ENCODE measurements at places on chromosomes 4 and X.

- no peak for DNase-seq
Measured at GRCh38 chr4:157423526-157424020, 203.0 kb downstream of the GRIA2 start.

DNA sequence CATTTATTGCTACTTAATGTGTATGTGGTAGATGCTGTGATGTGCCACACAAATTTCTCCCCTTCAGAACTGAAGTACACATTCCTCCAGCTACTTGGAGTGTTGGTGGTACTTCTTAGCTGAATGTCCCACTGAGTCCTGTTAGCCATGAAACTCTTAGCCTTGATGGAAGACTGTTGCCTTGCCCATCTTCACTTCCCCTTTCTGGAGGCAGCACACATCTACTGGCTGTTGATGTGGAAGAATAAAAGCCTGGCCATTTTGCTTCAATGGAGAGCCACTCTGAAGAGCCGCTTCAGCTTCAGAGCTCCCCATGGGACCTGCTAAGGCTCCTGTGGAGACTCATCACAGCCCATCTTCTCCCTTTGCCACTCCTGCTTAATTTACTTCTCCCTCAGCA, 157.7 kb upstream of the PITX2 start:
- no peak for DNase-seq

DNA sequence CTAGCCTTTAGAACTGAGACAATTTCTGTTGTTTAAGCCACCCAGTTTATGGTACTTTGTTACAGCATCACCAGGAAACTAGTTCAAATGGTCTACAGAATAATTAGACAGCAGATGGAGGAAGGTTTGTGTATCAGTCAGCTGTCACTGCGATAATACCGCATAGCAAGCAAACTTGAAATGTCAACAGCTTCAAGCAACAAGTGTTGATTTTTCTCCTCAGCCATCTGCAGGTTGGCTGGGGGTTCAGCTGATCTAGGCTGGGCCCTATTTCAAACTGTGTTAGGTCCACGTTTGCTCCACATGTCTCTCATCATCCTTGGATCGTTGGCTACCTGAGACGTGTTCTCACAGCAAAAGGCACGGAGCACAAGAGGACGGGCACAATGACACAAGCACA, 19.2 kb upstream of the PHEX start:
- DNase-seq: no peak

GRCh38 chrX:134803551-134804183, 145.4 kb upstream of the PLAC1 start:
- DNase-seq: no peak

DNA sequence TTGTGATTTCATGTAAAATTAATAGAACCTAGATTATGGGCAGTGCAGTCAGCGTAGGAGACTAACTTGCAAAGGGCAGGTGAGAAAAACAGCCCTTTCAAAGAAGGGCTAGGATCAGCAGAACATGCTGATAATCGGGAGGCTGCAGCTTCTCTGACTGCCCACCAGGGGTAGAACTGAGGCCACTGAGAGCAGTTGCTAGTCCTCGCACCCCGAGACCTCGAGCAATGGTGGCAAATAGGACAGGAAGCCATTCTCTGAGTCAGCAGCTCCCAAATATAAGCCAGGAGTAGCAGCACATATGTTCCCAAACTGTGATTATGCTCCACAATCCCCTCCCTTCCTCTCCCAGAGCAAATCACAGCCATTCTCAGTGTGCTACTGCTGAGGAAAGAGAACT, 186.5 kb downstream of the MSL3 start:
- no peak for DNase-seq

DNA sequence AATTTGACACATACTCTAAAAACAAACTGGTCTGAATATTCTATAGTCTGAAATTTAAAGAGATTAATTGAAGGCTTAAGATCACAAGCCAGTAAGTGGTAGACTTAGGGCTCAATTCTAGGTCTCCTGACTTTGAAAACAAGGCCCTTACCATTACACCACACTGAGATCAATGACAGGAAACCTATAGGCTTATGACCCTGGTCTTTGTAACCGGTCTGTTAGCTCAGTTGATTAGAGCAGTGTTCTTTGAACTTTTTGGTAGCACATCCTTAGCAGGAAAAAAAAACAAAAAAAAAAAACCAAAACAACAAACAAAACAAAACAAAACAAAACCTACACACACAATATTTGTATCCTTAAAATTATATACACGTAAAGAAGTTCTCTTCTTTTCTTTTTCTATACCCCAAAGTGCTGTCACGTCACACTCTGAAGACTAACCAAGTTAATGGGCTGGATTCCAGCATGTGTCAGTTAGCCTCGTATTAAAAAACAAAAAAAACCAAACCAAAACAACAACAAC, 55.4 kb downstream of the RPS6KA3 start:
- DNase-seq: no peak

- DNase-seq: no peak
Measured at GRCh38 chrX:47239199-47239598, 6.4 kb downstream of the USP11 start.

DNA sequence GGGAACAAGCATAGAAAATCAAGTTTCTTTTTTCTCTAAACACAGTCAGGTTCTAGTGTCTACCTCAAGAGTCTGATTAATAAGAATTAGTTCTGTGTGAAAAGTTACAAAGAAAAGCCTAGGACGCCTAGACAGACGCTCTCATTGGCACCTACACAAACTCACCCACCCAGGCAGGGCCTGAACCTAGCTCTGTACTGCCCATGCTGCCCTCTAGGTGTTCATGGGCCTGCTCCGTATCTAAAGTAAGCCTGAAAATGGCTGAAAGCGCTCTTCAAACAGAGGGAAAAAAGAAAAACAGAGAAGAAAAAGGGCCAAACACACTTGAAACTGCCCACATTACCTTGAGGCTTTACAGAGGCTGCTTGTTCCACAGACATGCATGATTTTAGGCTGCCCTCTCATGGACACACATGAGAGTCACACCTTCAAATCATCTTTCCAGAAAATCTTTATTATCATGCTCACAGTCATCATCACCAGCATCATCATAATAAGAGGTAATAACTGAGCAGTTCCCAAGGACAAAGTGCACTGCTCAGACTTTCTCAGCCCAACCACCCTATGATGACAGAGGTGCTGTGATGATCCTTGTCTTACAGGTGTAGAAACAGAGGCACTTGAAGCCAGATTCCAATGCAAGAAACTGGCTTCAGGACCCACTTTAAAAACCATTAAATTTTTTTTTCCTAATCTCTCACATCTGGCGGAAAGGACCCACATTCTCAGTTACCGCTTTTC, 49.6 kb downstream of the MAP7D2 start:
- peak; percentile 4 for DNase-seq

DNA sequence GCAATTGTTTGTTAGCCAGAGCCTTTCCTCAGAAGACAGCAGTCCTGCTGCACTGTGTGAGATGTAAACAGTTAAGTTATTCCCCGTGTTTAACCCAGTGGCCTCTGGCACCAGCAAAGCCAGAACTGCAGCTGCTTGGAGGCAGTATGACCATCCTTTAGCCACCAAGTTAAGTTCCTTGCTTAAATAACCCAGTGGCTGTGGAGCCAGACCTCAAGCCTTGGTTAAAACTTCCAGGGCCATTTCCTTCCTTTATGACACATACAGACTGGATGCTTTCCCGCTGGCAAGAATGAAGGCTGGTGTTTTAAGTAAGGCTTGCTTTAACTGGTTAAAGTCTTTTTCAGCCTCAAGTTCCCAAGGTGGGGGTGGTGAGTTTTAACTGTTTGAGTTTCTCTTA, 379.8 kb downstream of the DCAF12L2 start:
- DNase-seq: no peak

DNA sequence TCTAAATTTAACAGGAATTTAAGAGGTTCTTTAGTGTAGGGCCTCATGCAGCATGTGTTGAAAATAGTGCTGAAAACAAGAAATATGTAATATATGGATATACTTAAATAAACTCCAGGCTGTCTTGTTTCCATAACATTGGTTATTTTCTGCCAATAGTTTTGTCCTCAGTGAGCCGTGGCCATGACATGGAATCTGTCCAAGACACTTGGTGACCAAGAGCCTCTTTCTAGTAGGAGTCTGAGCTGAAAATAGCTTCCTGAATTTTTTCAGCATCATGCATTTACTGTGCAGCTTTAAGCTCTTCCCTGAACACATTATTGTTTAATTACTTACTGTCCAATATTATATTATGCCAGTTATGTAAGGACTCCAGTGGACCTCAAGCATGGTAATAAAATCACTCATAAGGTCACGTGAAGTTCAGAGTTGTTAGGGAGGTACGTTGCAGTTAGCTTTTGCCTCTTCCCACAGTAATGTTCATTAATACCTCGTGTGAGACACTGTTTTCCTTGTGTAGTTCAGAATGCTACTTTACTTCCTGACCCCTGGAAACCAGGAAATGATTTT, 488.2 kb downstream of the GRID2 start:
- DNase-seq: no peak

Data from stimulated activated CD4-positive, alpha-beta T cell treated with anti-CD3 and anti-CD28 coated beads, Interleukin-4, amount 100 ng/mL, for 4 hours (primary cell).